Activated CD4-positive, alpha-beta T cell treated with anti-CD3 and anti-CD28 coated beads for 24 hours (primary cell): ENCODE measurements at places on chromosomes 12 and 14.

- DNase-seq = no peak
Measured at GRCh38 chr12:126355346-126355745, 1290.1 kb downstream of the AACS start.

GRCh38 chr12:6049587-6049986 is 74.9 kb downstream of the VWF start:
- DNase-seq = no peak

GRCh38 chr12:2552000-2552756 is 242.6 kb upstream of the FKBP4 start:
- DNase-seq = no peak

DNA sequence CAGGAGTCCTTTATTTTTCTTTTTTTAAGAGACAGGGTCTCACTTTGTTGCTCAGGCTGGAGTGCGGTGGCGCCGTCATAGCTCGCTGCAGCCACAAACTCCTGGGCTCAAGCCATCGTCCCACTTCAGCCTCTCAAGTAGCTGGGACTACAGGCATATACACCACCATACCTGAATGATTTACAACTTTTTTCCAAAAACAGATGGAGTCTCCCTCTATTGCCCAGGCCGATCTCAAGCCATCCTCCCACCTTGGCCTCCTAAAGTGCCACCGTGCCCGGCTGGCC is 205.1 kb downstream of the TSPAN9 start:
- no peak for DNase-seq

DNA sequence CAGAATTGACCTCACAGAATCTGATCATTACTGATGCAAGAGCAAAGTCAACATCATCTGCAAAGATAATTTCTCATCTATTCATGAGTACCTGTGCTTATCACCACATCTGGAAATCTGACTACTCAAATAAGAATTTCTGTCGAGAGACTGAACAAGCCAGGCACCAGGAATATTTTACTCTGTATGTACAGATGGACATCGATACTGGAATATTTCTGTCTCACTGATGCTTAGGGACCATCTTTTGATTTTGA is 105.2 kb downstream of the BICD1 start:
- DNase-seq = no peak

GRCh38 chr14:55589171-55589570 is 9.2 kb downstream of the KTN1 start:
- no peak for DNase-seq

- DNase-seq = no peak
Measured at GRCh38 chr12:51275088-51275487, 4.9 kb upstream of the SMAGP start.

DNA sequence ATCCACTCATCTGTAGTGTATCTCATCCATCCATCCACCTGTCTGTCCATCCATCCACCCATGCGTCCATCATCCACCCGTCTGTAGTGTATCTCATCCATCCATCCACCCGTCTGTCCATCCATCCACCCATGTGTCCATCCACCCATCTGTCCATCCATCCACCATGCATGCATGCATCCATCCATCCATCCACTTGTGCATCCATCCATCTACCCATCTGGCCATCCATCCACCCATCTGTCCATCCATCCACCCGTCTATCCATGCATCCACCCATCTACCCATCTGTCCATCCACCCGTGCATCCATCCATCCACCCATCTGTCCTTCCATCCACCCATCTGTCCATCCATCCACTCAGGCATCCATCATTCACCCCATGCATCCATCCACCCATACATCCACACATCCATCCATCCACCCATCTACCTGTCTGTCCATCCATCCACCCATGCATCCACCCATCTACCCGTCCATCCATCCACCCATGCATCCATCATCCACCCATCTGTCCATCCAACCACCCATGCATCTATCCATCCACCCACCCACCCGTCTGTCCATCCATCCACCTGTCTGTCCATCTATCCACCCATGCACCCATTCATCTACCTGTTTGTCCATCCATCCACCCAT is 28.5 kb downstream of the FBRSL1 start:
- no peak for DNase-seq

DNA sequence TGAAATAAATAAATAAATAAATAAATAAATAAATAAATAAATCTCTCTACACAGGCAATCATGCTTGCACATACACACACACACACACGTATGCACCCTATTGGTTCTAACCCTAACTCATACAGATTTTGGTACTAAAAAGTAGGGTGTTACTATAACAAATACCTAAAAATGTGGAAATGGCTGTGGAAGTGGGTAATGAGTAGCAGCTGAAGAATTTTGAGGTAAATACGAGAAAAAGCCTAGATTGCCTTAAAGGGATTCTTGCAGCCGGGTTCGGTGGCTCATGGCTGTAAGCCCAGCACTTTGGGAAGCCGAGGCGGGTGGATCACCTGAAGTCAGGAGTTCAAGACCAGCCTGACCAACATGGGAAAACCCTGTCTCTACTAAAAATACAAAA is 15.7 kb upstream of the SLC2A3 start:
- no peak for DNase-seq
